Thoracic aorta endothelial cell (primary cell): ENCODE measurements at places on chromosomes 6 and 20. TPM values are rescaled to one million over a fixed set of nuclear protein-coding genes. Genes with fewer than 3 reads are reported as not detected.

FAM50B gene
- 4.7 TPM in 2 replicates for total RNA-seq

AIF1 gene
- total RNA-seq, result not detected in 2 replicates

SS18L1 gene
- 12.9 and 13.4 TPM in 2 replicates for total RNA-seq

KCNQ5 gene
- 0.13 TPM in 1 of 2 replicates, not detected in the other for total RNA-seq

EPB41L1 gene
- total RNA-seq, result 8.1 and 9.0 TPM in 2 replicates
